Naive thymus-derived CD4-positive, alpha-beta T cell (primary cell): ENCODE measurements at places on chromosomes 2 and 18.
A peak's percentile ranks its signal among the peaks of the same experiment; 100 is the strongest.

DNA sequence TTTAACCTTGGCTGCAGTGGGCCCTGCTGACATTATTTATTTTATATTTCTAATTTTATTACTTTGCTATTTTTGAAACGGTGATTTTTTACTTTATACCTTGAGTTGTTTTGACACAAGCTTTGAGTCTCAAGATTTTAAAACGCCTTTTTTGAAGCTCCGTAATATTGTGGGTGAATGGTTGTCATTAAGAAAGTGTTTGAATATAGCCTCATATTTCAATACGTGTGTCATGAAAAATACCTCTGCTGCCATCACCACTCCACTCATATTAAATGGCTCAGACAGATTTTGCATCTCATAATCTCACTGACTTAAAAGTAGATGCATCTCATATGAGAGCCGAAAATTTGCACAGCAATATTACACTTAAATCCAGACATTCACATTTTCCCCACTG lies 106.6 kb downstream of the CTNNA2 start:
- no peak for DNase-seq
- H3K27me3 ChIP-seq, result no peaks in the 10 kb centered on the region
- no peaks in the 10 kb centered on the region for H3K36me3 ChIP-seq
- H3K27ac ChIP-seq, result no peak overlapping the region

GRCh38 chr2:165793779-165794535 lies at the start of gene GALNT3:
GALNT3 (minus strand) TSS chr2:165794247; CDS start chr2:165770700, 23,547 bp downstream.
- no peaks in the 10 kb centered on the region for H3K27me3 ChIP-seq
- no peaks in the 10 kb centered on the region for H3K36me3 ChIP-seq
- no peak within 1 kb of the TSS for H3K27ac ChIP-seq
- DNase-seq, result no peak

- no peaks in the 10 kb centered on the region for H3K36me3 ChIP-seq
- no peak for DNase-seq
- no peaks in the 10 kb centered on the region for H3K4me1 ChIP-seq
- no peak overlapping the region for H3K4me3 ChIP-seq
Measured at GRCh38 chr2:43075054-43075593, 151.3 kb downstream of the ZFP36L2 start.

DNA sequence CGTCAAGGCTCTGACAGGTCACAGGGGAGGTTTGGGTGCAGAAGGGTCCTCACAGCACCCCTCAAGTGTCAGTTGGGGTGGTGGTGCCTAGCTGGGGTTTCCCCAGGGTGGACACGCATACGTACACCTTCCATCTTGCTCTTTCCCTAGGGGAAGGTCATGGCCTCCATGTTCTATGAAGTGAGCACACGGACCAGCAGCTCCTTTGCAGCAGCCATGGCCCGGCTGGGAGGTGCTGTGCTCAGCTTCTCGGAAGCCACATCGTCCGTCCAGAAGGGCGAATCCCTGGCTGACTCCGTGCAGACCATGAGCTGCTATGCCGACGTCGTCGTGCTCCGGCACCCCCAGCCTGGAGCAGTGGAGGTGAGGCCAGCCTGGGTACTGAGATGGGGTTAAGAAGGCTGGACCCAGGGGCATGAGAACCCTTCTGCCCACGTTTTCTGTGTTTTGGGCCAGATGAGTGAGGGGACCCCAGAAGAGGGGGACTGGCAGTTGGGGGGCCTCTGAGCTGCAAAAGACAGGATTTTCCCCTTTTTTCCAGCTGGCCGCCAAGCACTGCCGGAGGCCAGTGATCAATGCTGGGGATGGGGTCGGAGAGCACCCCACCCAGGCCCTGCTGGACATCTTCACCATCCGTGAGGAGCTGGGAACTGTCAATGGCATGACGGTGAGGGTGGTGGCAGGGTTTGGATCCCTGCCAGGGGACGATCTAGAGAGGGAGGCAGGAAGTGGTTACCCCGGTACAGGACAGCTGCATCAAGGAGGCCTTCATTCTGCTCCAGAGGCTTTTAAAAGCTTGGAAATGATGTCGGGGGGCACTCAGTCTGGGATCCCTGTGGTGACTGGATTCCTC lies 20.9 kb downstream of the SLC30A3 start:
- peak overlapping the region; percentile 36 for H3K27ac ChIP-seq
- H3K36me3 ChIP-seq, result peaks cover 22% of the 10 kb centered on the region
- no peak for DNase-seq
- no peaks in the 10 kb centered on the region for H3K27me3 ChIP-seq
- no peaks in the 10 kb centered on the region for H3K4me1 ChIP-seq

- H3K4me3 ChIP-seq, result no peak overlapping the region
- no peak overlapping the region for H3K27ac ChIP-seq
- H3K4me1 ChIP-seq, result no peaks in the 10 kb centered on the region
- H3K27me3 ChIP-seq, result no peaks in the 10 kb centered on the region
Measured at GRCh38 chr2:194289712-194290346, 1367.2 kb upstream of the SLC39A10 start.

GRCh38 chr18:52287151-52287550 lies 52.8 kb upstream of the DCC start:
- no peaks in the 10 kb centered on the region for H3K36me3 ChIP-seq
- H3K27ac ChIP-seq, result no peak overlapping the region
- H3K27me3 ChIP-seq, result no peaks in the 10 kb centered on the region
- no peak overlapping the region for H3K4me3 ChIP-seq

DNA sequence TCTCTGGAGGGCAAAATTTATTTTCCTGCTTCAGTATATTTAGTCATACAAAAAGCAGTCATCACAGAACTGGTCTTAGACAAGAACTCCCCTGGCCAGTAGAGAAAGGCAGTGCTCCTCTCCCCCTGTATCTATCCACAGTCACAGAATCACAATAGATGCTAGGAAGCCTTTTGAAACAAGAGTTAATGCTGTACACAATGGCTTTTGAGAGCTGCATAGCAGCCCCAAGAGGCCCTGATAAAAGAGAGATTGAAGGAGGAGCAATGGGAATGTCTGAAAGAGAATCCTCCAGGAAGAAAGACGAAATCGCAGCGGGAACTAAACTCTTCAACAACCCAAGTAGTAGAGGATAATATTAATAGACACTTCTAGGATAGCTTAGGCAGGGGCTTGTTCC lies 330.2 kb downstream of the RBM43 start:
- no peak overlapping the region for H3K27ac ChIP-seq
- no peak overlapping the region for H3K4me3 ChIP-seq

DNA sequence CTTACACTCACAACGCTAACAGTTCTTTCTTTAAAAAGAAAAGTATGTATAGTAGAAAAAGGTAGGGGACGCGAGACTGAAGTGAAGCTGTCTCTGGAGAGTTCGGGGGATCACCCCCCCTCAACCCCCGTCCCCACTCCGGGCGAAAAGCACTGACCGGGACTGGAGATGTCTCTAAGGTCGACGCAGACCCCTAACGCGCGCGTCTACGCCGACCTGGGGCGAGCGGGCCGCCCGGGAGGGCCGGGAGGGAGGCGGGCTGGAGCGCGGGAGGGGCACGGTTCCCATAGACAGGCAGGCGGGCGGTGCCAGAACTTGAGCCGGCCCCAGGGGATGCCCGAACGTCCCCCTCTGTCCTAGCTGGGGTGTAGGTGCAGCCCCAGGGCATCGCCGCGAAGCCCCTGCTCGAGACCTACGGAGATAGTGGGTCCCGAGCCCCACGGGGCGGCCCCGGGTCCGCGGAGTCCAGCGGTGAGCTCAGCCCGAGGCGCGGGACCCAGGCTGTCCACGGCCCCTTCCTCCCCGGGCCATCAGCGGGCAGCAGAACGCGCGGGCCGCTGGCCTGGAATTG lies 82.2 kb downstream of the CHRNA1 start:
- H3K4me3 ChIP-seq, result peak overlapping the region; percentile 72
- H3K36me3 ChIP-seq, result peaks cover 5% of the 10 kb centered on the region
- H3K4me1 ChIP-seq, result peaks cover 15% of the 10 kb centered on the region
- H3K27me3 ChIP-seq, result no peaks in the 10 kb centered on the region

GRCh38 chr2:79511320-79511951 lies 1.4 kb upstream of the CTNNA2 start:
- H3K27me3 ChIP-seq, result no peaks in the 10 kb centered on the region
- no peaks in the 10 kb centered on the region for H3K36me3 ChIP-seq
- no peak overlapping the region for H3K27ac ChIP-seq
- no peak overlapping the region for H3K4me3 ChIP-seq
- H3K4me1 ChIP-seq, result no peaks in the 10 kb centered on the region
- no peak for DNase-seq

DNA sequence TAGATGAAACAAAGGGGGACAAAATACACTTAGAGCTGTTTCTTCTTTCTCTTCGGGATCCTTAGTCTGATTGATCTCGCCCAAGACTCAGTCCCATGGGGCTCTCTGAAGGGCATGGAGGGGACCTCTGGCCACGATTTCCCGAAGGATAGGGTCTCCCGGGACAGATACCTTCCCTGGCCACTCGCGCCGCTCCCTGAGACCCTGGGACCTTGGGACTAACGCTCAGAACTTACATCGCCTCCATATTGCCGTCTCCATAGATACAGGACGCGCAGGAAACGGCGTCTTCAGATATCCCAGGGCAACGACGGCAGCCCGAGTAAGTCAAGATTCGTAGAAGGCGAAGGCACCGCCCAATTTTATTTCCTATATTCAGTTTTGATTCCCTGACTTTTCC lies at the start of gene CFAP65:
CFAP65 (minus strand) TSS at position 265 of the 400 bp plus-strand sequence. CDS start 2,468 bp downstream, outside the sequence.
- no peak within 1 kb of the TSS for H3K4me3 ChIP-seq
- H3K36me3 ChIP-seq, result no peaks in the 10 kb centered on the region
- no peaks in the 10 kb centered on the region for H3K27me3 ChIP-seq
- no peak within 1 kb of the TSS for H3K27ac ChIP-seq

GRCh38 chr2:23434721-23435121 lies 49.7 kb downstream of the KLHL29 start:
- H3K4me3 ChIP-seq, result no peak overlapping the region
- H3K27ac ChIP-seq, result no peak overlapping the region
- no peaks in the 10 kb centered on the region for H3K4me1 ChIP-seq
- no peak for DNase-seq

DNA sequence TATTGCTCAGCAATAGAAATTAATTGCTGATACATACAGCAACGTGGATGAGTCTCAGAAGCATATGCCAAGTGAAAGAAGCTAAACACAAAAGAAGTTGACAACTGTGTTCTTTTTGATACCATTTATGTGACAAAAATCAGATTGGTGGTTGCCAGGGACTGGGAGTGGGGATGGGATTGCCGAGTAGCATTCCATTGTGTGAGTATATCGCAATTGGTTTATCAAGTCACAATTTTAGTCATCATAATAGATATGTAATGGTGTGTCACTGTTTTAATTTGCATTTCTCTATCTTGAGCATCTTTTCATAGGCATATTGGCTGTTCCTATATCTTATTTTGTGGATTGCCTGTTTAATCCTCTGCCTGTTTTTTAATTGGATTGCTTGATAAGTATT lies 20.9 kb downstream of the STRADB start:
- H3K36me3 ChIP-seq, result peaks cover 4% of the 10 kb centered on the region
- H3K27me3 ChIP-seq, result no peaks in the 10 kb centered on the region
- no peaks in the 10 kb centered on the region for H3K4me1 ChIP-seq
- no peak overlapping the region for H3K27ac ChIP-seq
- no peak for DNase-seq
- no peak overlapping the region for H3K4me3 ChIP-seq

- H3K4me3 ChIP-seq, result no peak overlapping the region
- no peaks in the 10 kb centered on the region for H3K4me1 ChIP-seq
- no peak overlapping the region for H3K27ac ChIP-seq
- H3K27me3 ChIP-seq, result no peaks in the 10 kb centered on the region
- DNase-seq, result no peak
Measured at GRCh38 chr2:31271851-31272267, 37.9 kb downstream of the EHD3 start.

DNA sequence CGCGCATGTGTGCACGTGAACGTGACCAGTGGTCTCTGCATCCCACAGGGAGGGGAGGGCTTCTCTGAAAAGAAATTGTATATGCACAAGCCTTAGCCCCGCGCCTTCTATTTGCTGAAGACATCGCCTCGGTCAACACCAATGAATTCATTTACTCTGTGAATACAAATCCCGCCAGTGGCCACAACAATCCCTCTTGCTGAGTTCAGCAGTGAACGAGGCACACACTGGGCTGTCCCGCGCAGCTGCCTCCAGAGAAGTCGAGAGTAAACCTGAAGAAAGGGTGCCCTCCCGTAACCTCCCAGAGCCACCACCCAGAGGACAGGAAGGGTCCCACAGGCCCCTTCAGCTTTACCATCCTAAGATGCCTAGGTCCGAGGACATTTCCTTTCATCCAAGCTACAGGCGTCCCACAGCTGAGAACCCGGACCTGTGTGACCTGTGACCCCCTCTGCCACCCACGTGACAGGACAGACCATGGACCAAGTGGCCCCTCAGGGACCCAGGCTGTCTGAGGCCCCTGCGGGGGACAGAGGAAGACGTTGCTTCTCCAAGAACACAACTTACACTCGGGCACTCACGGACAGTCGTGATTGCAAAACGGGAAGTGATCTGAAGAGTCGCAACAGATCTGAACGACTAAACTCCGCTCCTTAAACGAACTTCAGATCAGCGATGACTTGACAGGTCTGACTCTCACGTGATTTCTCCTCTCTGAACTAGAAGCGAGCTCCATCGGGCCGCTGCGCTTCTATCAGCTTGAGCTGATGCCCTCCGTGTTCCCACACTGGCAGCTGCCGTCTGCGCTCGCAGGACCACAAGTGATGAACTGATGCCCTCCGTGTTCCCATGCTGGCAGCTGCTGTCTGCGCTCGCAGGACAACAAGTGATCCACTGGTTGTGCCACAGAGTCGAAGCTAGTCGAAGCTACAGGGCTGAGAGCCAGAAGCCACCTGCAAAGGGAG lies 92.7 kb downstream of the ZNF516 start:
- no peaks in the 10 kb centered on the region for H3K4me1 ChIP-seq
- DNase-seq, result no peak
- no peak overlapping the region for H3K4me3 ChIP-seq
- no peak overlapping the region for H3K27ac ChIP-seq
- no peaks in the 10 kb centered on the region for H3K27me3 ChIP-seq

- peaks cover 13% of the 10 kb centered on the region for H3K36me3 ChIP-seq
- no peaks in the 10 kb centered on the region for H3K27me3 ChIP-seq
- DNase-seq, result no peak
Measured at GRCh38 chr2:135647836-135648579, 93.6 kb upstream of the UBXN4 start.

GRCh38 chr18:48020337-48021250 lies 90.1 kb upstream of the SMAD2 start:
- DNase-seq, result no peak
- H3K27me3 ChIP-seq, result peaks cover 3% of the 10 kb centered on the region
- no peaks in the 10 kb centered on the region for H3K4me1 ChIP-seq
- H3K4me3 ChIP-seq, result no peak overlapping the region
- H3K27ac ChIP-seq, result no peak overlapping the region

- H3K27ac ChIP-seq, result no peak overlapping the region
- H3K36me3 ChIP-seq, result no peaks in the 10 kb centered on the region
- no peak for DNase-seq
- H3K27me3 ChIP-seq, result no peaks in the 10 kb centered on the region
- H3K4me3 ChIP-seq, result no peak overlapping the region
Measured at GRCh38 chr2:101047075-101047766, 45.1 kb downstream of the RPL31 start.
